Activated T-cell treated with anti-CD3 and anti-CD28 coated beads, Interleukin-2, amount 50 U/mL, for 4 hours (primary cell): ENCODE measurements at places on chromosomes 13 and 19. TPM values are rescaled to one million over a fixed set of nuclear protein-coding genes. Genes with fewer than 3 reads are reported as not detected.

DNA sequence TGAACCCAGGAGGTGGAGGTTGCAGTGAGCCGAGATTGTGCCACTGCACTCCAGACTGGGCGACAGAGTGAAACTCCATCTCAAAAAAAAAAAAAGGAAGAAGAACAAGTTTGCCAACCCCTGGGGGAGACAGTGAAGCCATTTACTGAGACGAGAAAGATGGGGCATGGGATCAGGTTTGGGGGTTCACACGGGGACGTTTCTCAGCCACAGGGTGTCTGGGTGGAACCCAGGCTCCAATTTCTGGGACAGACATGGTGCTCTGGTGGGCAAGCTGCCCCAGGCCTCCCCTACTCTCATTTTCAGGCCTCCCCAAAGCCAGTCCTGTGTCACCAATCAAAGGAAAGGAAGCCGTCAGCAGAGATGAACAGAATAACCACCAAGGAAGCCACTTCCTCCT lies 13.4 kb downstream of the HSH2D start:
- no peak for DNase-seq

GRCh38 chr13:59038824-59039223 lies 1124.9 kb downstream of the DIAPH3 start:
- no peak for DNase-seq

DNA sequence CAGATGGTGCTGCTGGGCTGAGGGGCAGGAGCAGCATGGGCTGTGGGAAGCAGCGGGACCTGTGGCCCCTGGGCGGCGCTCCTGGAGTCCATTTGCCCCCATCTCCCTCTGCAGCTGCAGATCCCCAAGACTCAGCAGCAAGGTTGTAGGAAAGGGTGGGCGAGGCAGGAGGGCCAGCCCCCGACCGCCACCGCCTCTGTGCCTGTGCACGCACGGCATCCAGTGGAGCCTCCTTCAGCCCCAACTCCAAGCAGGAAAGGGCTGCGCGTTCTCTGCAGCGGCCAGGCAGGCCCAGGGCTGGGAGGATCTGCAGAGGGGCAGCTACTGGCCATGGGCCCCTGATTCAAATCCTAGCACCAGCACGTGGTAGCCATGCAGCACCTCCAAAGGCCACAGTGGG lies 20.8 kb downstream of the DPF1 start:
- DNase-seq = no peak

DNA sequence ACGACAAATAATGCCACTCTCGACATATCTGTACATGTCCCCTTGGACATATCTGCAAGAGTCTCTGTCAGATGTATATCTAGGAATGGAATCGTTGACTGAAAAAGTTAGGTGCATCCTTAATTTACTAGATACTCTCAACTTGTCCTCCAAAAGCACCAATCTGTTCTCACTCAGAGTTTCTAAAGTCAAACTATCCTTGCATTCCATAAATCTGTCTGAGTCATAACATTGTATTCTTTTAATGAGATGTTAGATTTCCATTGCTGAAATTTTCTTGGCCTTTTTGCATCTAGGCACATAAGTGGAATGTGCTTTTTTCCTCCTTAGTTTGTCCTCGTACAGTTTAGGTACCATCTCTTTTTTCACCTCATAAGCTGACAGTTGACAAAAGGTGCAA lies 139.8 kb downstream of the PTPRS start:
- no peak for DNase-seq

GRCh38 chr19:12788042-12788681 lies 3.1 kb upstream of the JUNB start:
- DNase-seq = no peak

DNA sequence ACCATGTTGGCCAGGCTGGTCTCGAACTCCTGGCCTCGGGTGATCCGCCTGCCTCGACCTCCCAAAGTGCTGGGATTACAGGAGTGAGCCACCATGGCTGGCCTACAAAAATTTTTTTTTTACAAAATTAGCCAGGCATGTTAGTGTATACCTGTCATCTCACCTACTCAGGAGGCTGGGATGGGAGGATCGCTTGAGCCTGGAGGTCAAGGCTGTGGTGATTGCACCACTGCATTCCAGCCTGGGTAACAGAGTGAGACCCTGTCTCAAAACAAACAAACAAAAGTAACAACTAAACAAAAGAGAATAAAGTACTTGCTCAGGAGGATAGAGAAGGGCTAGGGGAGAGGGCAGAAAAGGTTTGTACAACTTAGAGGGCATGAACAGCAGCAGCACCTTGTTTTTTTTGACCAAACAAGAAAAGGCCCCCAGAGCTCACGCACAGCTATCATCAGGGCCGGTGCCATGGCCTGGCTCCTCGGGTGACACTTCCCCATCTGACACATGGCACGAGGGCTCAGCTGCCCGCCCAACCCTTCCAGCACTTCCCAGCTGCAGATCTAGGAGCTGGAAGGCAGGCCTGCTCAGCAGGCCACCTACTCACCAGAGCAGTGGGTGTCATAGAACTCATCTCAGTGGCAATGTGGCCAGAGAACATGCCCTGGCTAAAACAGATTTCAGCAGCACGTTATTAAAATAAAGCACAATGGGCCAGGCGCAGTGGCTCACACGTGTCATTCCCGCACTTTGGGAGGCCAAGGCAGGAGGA lies 8.6 kb upstream of the SLC7A9 start:
- DNase-seq = no peak

- DNase-seq = no peak
Measured at GRCh38 chr13:86992251-86992650, 678.9 kb upstream of the SLITRK5 start.

DNA sequence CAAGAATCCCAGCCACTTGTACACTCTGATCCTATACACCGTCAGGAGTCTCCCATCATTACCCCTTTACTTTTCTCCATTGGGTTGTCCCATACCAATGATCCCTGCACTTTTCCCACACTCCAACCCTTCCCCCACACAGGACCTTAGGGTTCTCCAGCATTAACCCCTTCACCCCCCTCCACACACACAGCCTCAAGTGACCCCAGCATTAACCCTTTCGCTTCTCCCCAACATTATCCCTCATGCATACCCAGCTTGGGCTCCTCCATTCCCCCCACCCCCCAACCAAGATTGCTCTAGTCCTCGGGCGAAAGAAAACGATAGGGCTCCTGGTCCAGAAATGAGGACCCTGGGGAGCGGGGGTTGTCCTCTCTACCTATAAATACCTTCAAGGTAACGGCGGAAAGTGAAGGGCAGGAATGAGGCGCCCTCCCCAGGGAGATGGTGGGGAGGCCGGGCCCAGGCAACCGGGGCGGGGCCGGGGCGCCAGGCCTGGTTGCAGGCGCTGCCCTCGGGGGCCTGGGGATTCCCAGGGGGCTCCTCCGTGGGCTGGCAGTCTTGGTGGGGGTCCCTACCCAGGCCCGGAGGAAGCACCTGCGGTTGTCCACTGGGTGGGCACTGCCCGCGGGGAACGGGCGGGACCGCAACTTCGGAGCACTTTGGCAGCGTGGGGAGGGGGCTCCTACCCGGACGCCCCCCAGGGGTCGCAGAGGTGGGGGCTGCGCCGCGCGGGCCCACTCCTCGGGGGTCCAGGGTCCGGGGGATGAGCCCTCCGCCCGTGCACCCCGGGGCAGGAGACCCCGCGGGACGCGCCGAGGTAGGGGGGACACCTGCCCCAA lies 757 bp downstream of the WIZ start:
- no peak for DNase-seq

- no peak for DNase-seq
Measured at GRCh38 chr13:112605531-112605990, 17.6 kb upstream of the TUBGCP3 start.

DNA sequence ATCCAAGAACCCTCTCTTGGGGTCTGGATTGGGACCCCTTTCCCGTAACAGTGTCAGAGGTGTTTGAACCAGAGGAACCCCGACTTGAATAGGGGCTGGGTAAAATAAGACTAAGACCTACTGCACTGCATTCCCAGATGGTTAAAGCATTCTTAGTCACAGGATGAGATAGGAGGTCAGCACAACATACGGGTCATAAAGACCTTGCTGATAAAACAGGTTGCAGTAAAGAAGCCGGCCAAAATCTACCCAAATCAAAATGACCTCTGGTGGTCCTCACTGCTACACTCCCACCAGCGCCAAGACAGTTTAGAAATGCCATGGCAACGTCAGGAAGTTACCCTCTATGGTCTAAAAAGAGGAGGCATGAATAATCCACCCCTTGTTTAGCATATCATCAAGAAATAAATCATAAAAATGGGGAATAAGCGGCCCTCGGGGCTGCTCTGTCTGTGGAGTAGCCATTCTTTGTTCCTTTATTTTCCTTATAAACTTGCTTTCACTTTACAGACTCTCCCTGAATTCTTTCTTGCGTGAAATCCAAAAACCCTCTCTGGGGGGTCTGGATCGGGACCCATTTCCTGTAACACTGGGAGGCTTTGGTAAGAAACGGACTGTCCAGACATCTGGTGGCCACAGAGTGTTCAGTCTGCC lies 4.4 kb upstream of the SIN3B start:
- no peak for DNase-seq

GRCh38 chr13:77360032-77360685 lies 33.3 kb upstream of the MYCBP2 start:
- no peak for DNase-seq

- no peak for DNase-seq
Measured at GRCh38 chr13:94087100-94087499, 392.4 kb downstream of the DCT start.

DNA sequence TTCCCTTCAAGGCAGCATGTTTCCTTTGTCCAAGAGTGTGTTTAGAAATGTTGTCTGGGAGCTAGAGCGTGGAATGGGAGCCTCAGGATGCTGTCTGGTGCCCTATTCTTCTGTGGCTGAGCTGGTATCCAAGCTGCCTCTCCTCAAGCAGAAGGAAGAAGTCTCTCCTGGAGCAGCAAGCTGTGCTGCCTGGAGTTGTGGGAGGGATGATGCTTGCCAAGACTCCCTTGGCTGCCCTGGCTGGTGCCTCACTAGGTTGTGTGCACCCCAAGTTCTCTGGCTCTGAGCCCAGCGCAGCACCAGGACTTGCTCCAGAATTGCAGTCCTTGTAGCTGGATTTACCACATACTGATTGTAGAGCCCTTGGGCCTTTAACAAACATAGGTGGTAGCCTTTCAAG lies 4.7 kb upstream of the CYP4F3 start:
- no peak for DNase-seq

GRCh38 chr13:73913079-73913740 lies 221.0 kb downstream of the KLF12 start:
- no peak for DNase-seq

DNA sequence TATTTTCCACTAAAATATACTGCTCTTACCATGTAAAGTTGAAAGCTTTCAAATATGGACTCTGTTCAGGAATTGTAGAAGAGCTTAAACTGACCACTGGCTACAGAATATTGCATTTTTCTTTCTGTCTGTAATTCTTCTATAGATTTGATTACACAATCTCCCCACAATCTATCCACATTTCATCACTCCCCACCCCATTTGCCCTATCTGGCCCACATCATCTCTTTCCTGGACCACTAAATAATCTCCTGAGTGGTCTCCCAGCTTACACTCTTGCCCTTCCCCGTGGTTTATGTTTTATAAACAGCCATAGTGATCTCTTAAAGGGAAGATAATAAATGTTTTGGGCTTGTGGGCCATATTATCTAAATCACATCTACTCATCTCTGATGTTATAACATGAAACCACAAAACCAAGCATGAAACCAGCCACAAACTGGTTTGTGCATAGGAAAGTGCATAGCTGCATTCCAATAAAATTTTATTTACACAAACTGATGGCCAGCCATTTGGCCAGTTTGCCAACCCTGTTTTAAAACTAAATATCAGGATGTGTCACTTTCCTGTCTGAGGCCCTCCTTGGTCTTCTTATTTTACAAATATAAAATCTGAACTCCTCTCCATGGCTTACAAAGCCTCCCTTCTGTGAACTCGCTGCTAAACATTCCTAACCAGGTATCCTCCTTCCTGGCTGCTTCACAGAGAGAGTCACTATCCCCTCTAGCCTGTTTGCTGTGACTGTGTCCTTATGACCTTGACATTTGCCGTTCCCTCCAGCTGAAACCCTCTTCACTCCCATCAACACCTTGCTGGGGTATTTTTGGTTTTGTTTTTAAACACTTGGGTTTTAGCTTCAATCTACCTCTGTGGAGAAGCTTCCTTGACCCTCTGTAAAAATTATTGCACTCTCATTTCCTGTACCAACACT lies 500.9 kb downstream of the GPC6 start:
- DNase-seq = no peak

- DNase-seq = no peak
Measured at GRCh38 chr19:12938779-12939601, 581 bp downstream of the CALR start.

GRCh38 chr19:57512845-57513244 lies 13.1 kb downstream of the ZNF773 start:
- DNase-seq = no peak

DNA sequence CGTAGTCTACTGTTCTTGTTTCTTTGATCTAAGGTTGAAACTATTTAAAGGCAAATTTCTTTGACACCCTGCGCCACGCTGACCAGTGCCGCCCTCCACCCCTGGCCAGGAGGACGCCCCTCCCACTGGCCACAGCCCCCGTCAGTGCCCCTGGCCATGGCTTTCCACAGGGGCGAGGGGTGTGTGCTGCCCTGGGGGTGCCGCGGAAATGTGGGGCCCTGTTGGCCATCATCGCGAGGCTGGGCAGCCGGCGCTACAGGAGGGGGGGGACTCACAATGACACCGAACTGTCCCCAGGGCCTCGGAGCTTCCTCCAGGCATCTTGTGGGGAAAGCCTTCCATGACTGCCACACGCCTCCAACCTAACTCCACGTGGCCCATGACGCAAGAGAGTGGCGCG lies 10.9 kb downstream of the SHC2 start:
- no peak for DNase-seq

DNA sequence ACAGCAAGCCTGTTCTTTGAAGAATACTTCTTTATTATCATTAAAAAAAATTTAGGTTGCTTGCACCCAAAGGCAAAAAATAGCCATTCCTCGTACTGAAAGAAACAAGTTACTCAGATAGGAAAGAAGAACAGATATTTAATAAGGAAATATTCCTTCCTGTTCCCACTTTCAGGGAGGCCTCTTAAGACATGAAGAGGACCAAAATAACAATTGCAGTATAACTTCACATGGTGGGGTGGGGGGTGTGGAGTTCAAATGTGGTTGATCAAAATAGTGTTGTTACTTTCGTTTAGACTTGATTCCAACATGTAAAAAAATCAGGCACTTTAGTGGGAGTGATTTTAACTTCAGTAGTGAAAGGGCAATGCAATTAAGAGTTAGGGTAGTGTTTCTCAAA lies 3.6 kb downstream of the RGCC start:
- no peak for DNase-seq

Gene CGB1
- not detected for total RNA-seq

Gene ZNF708
- total RNA-seq = 11.1 TPM

Gene FFAR2
- not detected for total RNA-seq

Gene BAX
- 203 TPM for total RNA-seq

Gene IRF3
- 160 TPM for total RNA-seq
